Urinary bladder (tissue), 4 donors: ENCODE measurements at places on chromosomes 7 and 10. TPM values are rescaled to one million over a fixed set of nuclear protein-coding genes. Genes with fewer than 3 reads are reported as not detected.

DRGX gene
- 0.04 TPM for polyA plus RNA-seq

- DNase-seq = no peak
Observed at GRCh38 chr7:158447506-158448171, 140.0 kb downstream of the PTPRN2 start.

CTAGE8 gene
- polyA plus RNA-seq = 0.42 TPM

DNA sequence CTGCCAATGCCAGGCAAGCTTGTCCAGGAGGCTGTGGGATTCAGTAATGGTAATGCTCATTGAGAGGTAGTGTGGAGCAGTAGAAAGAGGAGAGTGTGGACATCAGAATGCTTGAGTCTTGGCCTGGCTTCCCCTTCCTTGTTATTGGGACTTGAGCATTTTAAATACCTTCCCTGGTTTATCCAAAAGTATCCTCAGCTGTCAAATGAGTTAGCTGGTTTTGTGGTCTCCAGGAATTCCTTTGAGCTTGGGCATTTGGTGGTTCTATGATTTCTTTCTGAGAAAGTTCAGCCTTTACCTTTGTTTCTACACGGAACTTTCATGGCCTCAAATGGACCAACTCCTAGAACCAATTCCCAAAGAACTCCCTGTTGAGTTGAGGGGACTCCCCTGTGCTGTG lies 264.3 kb downstream of the PTEN start:
- no peak for DNase-seq

CLCN1 gene
- 0.05 TPM for polyA plus RNA-seq

DNA sequence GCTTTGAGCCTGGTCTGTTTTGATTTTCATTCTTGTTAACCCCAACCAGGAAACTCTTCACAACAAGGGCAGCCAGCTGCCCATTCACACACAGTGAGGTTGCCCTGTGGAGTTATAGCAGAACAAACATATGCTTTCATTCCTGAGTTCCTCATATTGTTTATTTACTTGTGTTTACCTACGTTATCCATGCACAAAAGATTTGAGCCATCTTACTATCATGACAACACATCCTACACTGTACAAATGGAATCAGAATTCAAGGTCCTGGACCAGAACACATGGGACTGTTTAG lies 21.7 kb upstream of the BMPER start:
- DNase-seq = no peak

C10orf143 gene
- polyA plus RNA-seq = 7.7 TPM

GIMAP6 gene
- polyA plus RNA-seq = 30.3 TPM

DNA sequence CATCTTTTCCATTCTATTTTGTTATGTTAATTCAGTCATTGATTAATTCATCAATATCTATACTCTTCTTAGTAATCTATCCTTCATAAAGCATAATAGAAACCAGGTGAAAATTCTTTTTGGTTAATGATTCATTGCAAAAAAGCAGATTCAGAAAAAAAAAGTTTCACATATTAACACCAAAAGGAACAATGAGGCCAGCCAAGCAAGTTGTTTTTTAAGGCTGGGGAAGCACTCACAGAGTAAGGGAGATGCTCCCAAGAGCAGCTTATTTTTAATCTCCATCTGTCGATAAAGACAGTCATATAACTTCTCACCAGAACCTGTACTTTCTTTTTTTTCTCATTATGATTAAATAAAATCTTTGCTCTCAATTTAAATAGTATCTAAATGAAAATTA lies 95.8 kb downstream of the CACNA2D1 start:
- no peak for DNase-seq

ZNF33B gene
- polyA plus RNA-seq = 11.6 TPM

DNA sequence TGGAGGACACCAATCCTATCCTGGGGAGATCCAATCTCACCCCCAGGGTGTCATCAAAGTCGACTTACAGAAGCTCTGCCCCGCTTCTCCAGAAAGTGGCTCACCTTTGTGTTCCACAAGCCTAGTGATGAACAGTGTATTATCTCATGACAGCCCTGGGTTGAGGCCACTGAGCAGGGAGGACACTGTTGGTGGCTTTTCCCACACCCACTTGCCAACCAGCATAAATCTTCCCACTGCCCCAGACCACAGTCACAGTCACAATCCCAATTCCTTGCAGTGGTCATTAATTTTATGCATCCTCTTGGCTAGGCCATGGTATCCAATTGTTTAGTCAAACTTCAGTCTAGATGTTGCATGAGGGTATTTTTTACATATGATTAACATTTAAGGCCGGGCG lies 18.4 kb downstream of the TNS3 start:
- no peak for DNase-seq

- no peak for DNase-seq
Observed at GRCh38 chr10:53395449-53395848, 622.9 kb upstream of the MBL2 start.

DNA sequence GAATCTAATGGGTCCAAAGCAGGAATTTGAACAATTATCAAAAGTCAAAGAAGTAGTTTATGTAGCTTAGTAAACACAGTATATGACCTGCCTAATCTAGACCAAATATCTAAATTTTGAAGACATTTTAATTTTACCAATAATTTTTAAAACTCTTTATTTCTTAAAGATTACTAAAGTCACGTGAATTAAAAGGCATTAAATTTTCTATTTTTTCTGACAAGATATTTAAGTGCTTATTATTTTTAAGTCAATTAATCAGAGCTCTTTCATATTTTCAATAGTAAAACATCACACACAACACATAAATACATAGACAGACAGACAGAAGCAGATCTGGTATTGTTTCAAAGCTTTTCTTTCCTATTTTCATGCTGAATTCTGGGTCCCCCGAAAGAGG lies 89.5 kb downstream of the ZNF467 start:
- no peak for DNase-seq

ASAH2 gene
- polyA plus RNA-seq = 0.85 TPM

DNA sequence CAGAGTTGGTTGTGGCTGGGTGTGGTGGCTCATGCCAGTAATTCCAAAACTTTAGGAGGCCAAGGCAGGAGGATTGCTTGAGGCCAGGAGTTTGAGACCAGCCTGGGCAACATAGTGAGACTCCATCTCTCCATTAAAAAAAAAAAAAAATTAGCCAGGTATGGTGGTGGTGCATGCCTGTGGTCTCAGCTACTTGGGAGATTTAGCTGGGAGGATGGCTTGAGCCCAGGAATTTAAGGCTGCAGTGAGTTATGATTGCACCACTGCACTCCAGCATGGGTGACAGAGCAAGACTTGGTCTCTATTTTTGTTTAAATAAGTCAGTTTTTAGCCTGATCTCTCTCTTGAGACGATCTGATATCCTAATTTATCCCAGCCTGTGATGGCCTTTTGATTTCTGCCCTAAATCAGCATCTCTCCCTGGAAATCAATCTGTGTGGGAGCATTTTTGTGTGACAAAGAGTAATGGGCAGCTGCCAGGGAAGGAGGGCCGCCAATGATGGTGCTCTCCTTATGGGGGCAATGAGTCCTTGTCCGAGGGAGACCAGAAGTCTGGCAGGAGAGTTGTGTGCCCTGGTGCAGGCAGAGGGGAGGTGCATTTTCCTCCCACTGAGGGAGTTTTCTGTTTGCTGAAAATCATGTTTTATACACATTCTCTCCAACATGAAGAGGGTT lies 111.0 kb downstream of the NRP1 start:
- no peak for DNase-seq

SLC26A5 gene
- 0.43 TPM for polyA plus RNA-seq
